ENCODE measurements at places on chromosomes 11 and 22.

GRCh38 chr11:133966172-133966651 is 9.4 kb upstream of the IGSF9B start:
- no peak for DNase-seq

GRCh38 chr11:120013325-120014250 is 124.3 kb downstream of the TRIM29 start:
- peak; percentile 57 for DNase-seq

- no peak for DNase-seq
These were observed 1.5 kb downstream of the GAL start for GRCh38 chr11:68685656-68686380.

GRCh38 chr11:114368918-114369680 is 31.2 kb downstream of the C11orf71 start:
- DNase-seq, result no peak

DNA sequence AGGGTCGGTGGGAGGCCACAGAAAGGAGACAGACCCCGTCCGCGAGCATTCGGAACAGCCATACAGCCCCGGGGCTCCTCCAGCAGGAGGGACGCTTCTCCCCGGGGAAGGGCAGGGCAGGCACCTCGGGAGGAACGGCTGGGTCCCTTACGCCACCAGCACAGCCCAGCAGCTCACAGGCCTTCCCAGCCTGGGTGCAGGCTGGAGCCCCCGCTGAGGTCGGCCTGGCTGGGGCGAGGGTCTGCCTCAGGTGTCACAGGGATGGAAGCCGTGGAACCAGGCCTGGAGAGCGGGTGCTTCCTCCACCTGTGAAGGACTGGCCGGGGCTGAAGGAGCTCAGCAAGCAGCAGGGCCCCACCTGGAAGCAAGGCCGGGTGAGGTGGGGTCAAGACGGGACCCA is 732.3 kb downstream of the BRD1 start:
- DNase-seq, result no peak

DNA sequence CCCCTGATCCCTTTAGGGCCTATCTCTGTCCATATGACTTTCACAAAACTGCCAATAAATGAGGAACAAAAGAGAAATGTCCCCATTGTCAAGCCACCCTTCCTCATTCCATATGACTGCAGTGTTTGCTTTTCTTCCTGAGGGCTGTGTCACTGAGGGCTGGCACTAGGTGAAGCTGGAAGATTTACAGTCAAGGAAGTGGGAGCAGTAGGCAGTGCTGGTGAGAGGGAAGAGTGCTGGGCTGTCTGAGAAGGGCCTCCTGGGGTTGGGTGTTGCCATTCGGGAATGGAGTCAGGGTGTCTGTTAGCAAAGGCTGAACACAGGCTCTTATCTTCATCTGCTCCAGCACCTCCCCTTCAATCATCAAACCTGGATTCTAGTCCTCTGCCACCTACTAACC is 30.9 kb downstream of the INSC start:
- no peak for DNase-seq

DNA sequence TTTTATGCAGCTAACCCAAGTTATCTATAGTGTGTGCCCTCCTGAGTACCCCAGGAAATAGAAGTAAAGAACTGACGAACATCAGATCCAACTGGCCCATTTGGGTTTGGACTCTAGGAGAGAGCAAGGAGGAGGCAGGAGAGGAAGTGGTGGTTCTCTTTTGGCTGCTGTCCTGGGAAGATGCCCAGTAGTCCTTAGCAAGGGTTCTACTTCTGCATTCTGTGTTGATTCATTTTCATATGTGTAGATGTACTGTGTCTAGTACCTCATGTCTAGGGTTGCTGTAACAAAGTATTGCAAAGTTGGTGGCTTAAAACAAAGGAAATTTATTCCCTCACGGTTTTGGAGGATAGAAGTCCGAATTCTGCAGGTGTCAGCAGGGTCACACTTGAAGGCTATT is 6.6 kb upstream of the MMP27 start:
- DNase-seq, result no peak

DNA sequence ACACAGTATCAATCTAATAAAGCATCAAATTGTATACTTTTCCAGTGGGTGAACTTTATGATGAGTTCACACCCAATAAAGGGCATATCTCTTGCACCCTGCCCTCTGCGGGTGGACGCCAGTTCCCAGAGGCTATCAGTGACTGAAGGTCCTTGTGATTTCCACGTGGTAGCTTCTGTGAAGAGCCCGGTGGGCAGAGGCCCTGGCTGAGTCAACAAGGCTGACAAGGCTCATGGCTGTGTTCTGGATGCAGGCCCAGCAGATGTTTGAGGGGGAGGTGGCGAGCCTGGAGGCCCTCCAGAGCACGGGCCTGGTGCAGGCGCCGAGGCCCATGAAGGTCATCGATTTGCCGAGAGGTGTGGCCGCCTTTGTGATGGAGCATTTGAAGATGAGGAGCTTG is 71.4 kb downstream of the PIWIL3 start:
- no peak for DNase-seq

- no peak for DNase-seq
These were observed 32.7 kb downstream of the THOC5 start for GRCh38 chr22:29520851-29521250.

DNA sequence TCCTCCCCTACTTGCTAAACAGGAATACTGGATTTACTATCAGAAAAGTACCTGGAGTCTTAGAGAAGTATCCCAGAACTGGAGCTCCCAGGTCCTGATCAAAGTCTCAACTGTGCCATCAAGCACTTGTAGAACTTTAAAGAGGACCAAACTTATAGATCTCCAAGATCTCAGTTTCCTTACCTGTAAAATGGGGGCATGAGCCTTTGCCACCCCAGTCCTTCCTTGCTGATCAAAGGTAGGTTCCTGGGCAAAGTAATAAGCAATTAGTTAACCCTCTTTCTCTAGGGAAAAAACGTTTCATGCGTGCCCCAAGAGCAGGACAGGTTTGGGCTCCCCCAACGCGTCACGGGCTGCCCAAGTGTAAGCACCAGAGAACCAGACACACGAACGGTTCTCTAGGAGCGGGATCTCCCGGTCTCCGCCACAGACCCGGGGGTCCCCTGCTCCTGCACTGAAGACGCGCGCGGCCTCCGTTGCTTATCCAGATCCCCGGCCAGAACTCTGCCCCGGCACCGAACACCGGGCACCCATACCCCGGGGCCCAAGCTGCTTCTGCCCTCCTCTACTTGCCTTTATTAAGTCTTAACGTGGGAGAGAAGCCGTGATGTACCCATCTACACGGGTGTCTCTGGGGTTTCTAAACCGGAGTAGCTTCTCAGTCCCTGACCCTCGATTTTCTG is 505 bp downstream of the ZNF214 start:
- peak; percentile 14 for DNase-seq

GRCh38 chr11:126212089-126212660 is 593 bp downstream of the FAM118B start:
- no peak for DNase-seq

GRCh38 chr22:28207281-28208030 is 288.4 kb upstream of the PITPNB start:
- DNase-seq, result no peak

- DNase-seq, result no peak
These were observed 3.9 kb upstream of the MUC15 start for GRCh38 chr11:26575946-26576345.

- DNase-seq, result peak; percentile 18
These were observed 97.8 kb downstream of the PKNOX2 start for GRCh38 chr11:125262194-125262829.

DNA sequence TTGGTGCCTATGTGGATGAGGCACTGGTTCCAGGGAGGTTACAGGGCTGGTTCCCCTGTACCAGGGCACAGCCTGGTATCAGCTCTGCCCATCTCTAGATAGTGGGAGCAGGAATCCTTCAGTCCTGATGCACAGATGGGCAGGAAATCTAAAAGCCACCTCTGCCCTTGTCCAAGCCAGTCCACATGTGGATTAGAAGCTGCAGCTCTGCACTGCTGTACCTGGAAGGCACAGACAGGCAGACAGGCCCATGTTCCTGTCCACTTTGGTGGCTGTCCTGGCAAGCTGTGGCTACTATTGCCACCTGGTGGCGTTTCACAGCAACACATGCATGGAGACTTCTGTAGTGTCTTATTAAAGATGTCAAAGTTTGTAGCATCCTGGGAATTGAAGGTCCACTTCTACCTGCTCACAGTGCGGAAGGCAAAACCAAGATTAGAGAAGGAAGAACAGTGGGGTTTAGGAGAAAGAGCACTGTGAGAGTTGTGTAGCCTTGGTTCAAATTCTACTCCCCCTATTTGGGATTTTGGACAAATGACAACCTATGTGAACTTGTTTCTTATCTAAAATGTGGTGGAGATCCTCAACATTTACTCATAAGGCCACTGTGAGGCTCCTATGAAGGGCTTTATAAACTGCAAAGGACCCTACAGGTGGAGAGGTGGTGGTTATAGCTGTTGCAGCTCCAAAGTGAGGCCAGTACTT is 30.1 kb downstream of the NAV2 start:
- DNase-seq, result peak; percentile 69

GRCh38 chr22:20951151-20951931 is 15.7 kb upstream of the AIFM3 start:
- no peak for DNase-seq

DNA sequence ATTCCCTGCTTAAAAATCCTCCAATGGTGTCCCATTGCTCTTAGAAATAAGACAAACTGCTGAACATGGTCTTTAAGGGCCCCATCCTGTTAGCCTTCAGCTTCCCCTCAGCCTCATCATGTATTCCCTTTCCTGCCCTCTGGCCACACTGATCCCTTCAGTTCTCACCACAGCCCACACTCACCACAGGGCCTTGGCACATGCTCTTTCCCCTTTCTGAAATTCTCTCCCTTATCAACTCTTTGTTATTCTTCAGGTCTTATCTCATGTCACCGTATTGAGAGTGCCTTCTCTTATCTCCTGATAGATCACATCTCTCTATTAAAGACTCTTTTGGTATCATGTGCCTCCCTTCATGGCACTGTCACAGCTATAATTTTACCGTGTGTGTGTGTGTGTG is 167.8 kb upstream of the MPPED2 start:
- DNase-seq, result no peak

DNA sequence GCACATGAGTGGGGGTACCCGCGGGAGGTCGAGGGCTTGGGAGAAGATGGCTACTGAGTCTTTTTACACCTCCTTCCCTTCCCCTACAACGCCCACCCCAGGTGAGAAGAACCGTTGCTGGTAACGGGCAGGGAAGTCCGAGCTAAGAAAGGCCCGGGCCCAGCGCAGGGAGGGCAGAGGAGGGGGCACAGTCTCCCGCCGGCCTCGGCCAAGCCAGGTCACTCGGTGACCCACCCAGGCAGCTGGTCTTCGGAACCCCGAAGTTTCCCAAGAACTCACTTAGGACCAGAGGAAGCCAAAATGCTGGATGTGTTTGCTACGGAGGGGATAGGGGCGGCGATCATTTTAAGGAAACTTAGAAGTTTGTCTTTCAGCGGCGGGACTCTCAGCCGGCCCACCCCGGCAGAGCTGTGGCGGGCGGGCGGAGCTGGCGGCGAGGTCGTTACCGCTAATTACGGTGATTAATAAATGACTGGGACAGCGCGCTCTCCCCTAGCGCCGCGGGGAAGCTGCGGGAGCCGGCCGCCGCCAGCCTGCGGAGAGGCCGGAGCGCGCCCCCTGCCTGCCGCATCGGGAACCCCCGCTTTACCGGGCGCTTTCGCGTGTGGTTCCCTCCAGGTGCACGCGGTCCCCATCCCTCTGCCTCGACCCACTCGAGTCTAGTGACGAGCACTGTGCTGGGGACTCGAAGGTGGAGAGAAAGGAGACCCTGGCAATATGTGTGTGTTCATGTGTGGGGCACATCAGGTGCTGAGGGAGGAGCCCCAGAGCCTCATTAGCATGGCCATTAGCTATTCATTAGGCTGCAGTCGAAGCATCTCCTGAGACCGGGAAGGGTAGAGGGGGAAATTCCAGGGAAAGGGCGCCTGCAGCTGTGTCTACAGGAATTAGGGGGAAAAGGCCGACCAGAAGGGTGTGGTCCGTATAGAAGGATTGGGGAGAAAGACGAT is 945 bp downstream of the ROBO3 start:
- DNase-seq, result peak; percentile 61

DNA sequence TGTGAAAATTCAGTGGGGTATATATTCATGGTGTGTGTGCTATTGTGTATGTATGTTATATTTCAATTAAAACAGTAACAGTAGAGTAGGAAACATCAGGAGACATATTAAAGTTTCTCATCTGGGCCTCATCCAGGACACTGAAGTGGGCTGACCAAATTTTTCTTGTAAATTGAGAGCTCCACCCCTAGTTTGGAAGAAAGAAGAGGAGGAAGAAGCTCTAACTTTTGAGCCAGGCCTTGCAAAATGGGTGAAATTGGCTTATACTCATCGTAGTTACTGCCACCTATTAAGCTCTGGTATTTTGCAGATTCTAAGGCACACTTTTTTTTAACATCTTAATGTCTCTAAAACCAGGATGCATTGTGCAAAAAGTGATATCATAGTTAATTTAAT is 33.7 kb downstream of the TSPAN18 start:
- no peak for DNase-seq

GRCh38 chr22:32206774-32207758 is 2.2 kb upstream of the RFPL2 start:
- DNase-seq, result no peak

DNA sequence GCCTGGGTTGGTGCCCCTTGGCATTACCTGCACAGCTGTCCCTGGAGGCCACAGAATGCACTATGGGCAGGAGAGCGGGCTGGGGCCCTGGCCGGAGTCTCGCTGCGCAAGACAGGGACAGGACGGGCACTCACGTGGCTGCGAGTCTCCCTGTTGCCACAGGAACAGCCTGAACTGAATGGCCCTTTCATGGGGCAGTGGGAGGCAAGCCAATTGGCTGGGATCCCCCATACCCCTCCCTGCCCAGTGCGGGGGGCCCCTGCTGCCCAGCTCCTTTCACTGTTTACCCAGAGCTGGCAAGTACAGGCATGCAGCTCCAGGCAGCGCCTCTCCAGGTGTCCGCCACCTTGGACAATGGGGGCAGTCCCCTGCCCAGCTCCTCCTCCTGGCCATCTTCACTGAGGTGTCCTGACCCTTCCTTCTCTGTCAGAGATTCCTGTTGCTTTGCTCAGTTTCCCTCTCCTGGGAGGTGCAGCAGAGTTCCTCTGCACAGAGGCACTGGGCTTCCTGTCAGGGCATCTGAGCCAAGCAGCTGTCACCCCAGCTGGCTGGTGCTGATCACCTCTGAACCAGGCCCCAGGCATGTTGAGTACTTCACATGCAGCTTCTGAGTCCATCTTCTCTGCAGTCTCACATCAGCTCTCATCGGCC is 5.2 kb downstream of the USP2 start:
- no peak for DNase-seq

DNA sequence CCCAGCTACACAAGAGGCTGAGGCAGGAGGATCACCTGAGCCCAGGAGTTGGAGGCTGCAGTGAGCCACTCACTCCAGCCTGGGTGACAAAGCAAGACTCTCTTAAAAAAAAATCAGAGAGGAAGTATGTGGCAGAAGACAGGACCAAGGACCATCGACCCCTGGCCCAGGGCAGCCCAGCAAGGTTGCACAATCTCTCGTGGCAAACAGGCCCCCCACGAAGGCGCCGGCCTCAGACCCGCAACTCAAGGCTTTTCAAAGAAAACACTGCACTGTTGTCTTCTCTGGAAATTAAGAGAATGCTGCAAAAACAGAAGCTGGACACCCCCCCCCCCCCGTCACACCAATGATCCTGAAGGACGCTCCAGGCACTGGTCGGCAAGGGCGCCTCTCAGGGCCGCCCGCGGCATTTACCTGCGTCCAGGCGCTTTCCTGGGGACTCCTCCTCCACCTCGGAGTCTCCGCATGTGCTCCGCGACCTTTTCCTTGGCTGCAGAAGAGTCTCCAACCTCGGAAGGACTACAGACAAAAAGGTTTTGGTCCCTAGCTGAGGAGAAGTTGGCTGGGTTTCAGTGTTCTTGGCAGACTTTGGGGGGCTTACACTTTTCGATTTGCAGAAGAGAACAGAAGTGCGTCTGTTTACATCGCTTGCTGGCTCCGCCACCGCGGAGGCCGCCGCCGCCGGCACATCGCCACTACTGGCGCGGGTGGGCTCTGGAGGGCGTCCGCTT is 40.5 kb downstream of the BRD1 start:
- DNase-seq, result no peak

All from progenitor cell of endocrine pancreas (in vitro differentiated cells).